ENCODE measurements at places on chromosomes 2 and 18.

DNA sequence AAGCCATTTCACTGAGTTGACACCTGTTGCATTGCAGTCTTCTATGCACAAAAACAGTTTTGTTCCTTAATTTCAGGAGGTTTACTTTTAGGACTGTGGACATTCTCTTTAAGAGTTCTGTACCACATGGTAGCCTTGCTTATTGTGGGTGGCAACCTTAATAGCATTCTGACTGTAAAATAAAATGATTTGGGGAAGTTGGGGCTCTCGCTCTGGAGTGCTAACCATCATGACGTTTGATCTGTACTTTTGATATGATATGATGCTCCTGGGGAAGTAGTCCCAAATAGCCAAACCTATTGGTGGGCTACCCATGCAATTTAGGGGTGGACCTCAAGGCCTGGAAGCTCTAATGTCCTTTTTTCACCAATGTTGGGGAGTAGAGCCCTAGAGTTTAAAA lies 3.4 kb downstream of the CTLA4 start:
- no peak for DNase-seq

- DNase-seq = no peak
These were observed 133.5 kb downstream of the SPTBN1 start for GRCh38 chr2:54589340-54590215.

GRCh38 chr2:222903234-222904220 lies 42.7 kb downstream of the ACSL3 start:
- no peak for DNase-seq

DNA sequence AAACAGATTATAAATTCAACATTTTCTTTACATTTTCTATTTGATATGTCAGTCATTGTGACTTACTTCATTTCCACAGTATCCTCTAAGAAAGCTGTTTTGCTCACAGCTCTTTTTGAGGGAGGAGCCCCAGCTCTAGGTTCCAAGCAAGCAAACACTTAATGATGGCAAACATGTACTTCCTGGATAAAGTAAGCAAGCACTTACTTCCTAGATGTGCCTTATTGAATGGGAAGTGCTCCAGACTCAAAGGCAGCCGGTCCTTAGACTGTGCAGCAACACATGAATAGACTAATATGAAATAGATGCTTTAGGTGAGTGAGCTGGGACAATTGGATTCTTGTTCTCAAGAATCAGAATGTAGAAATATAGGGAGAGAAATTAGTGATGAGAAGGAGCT lies 2149.8 kb upstream of the PIK3C3 start:
- DNase-seq = no peak

GRCh38 chr2:112798979-112799975 lies 15.0 kb upstream of the IL1A start:
- DNase-seq = no peak

DNA sequence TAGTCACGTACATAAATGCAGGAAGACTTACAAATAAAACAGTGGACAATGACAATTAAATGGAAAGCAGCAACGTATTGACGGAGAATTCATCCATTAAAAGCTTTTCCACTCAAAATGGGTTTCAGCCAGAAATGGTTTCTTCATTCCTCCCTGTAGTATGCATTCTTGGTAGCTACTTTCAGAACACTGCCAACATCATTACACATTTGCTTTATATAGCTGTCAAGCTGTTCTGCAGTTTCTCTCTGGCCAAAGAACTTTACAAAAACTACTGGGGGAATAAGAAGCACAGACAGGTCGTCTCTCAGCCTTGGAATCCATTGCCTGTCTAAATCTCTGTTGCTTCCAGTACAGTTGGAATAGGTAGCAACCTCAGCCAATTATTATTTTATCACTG lies 84.1 kb upstream of the NCKAP5 start:
- DNase-seq = no peak

- no peak for DNase-seq
These were observed 334.5 kb upstream of the CYRIA start for GRCh38 chr2:17000184-17000482.
